Activated naive CD8-positive, alpha-beta T cell treated with anti-CD3 and anti-CD28 coated beads for 36 hours (primary cell): ENCODE measurements at places on chromosomes 1 and 21. TPM values are rescaled to one million over a fixed set of nuclear protein-coding genes. Genes with fewer than 3 reads are reported as not detected.
A peak's percentile ranks its signal among the peaks of the same experiment; 100 is the strongest.

- H3K27ac ChIP-seq, result no peak overlapping the region
- DNase-seq, result no peak
Observed at GRCh38 chr1:112070677-112071076, 81.2 kb upstream of the KCND3 start.

DNA sequence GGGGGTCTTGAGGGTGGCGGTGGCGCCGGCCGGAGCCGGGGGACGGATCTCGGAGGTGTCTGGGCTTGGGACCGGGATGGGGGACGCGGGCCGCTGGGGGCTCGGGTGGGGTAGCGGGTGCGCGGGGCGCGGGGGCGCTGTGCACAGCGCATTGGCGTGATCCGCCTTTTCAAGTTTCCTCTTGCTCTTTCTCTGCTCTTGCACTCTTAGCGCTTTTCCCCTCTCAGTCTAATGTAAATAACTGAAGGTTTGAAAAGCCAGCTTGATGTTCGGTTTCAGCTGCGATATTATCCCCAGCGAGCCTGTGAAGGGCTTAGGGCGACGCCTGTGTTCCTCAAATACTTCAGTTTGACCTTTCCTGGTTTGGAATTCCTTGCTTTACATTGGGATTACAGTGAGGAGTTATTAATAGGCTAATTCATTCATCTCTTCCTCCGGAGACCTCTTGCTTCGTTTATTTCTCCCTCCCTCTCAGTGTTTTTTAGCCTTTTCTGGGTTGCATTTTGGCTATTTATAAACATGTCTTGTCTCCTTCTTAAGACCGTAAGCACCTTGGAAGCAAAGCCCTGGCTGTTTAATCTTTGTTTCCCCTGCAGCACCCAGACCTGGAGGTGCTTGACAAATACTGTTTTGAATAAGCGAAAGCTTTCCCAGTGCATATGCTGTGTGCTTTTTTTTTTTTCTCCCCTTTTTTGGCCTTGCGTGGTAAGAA is 693 bp downstream of the RAB4A start:
- H3K27me3 ChIP-seq, result no peaks in the 10 kb centered on the region
- peaks cover 10% of the 10 kb centered on the region for H3K36me3 ChIP-seq
- H3K27ac ChIP-seq, result peak overlapping the region; percentile 79
- peaks cover 23% of the 10 kb centered on the region for H3K4me1 ChIP-seq

DNA sequence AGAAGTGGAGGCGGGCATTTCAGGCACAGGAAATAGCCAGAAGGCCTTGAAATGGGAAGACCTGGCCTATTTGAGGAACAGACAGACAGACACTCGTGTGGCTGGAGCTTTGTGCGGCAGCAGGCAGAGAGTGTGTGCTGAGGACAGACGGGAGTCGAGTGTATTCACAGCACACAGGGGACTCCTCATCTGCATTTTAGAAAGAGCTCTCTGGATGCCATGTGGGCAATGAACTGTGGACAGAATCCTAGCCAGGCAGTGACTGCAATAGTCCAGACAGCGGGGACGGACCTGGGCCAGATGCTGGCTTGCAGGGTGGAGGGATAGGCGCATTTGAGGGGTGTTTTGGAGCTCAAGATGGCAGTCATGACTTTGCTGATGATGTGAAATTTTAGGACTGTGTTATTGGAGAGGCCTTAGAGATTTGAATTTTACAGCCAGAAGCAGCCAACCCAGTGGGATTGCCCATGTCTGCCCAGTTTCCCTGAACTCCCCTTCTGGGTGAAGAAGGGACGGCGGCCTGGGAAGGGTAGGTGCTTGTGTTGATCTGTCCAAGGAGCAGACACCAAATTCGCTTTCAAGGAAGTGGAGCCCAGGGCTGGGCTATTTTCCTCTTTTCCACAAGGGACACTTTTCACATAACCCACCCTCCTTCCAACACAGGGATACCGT is 43.7 kb downstream of the CHAF1B start:
- peaks cover 18% of the 10 kb centered on the region for H3K4me1 ChIP-seq
- H3K27me3 ChIP-seq, result peaks cover 31% of the 10 kb centered on the region
- peak overlapping the region; percentile 1 for H3K4me3 ChIP-seq
- no peak for DNase-seq
- H3K27ac ChIP-seq, result peak overlapping the region; percentile 75

DNA sequence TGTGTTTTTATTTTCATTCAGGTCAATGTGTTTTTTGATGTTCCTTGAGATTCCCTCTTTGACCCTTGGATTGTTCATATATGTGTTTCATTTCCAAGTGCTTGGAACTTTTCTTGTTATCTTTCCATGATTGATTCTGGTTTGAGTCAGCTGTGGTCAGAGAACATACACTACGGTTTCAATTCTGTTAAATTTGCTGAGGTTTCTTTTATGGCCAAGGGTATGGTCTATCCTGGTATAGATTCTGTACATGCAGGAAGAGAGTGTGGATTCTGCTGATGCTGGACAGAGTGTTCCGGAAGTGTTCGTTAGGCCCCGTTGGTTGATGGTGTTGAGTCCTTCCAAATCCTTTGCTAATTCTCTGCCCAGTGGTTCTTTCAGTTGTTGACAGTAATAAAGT is 98.5 kb upstream of the COL6A1 start:
- H3K4me1 ChIP-seq, result peaks cover 53% of the 10 kb centered on the region
- H3K27ac ChIP-seq, result no peak overlapping the region
- H3K4me3 ChIP-seq, result no peak overlapping the region

- no peaks in the 10 kb centered on the region for H3K36me3 ChIP-seq
- H3K27ac ChIP-seq, result no peak overlapping the region
- no peaks in the 10 kb centered on the region for H3K27me3 ChIP-seq
- DNase-seq, result no peak
- no peaks in the 10 kb centered on the region for H3K4me1 ChIP-seq
Observed at GRCh38 chr1:71294178-71294577, 213.3 kb upstream of the ZRANB2 start.

- H3K36me3 ChIP-seq, result no peaks in the 10 kb centered on the region
- H3K27me3 ChIP-seq, result peaks cover 6% of the 10 kb centered on the region
- H3K4me1 ChIP-seq, result peaks cover 6% of the 10 kb centered on the region
- no peak for DNase-seq
Observed at GRCh38 chr1:22749919-22750684, 39.5 kb downstream of the EPHB2 start.

- no peak overlapping the region for H3K27ac ChIP-seq
- peaks cover 4% of the 10 kb centered on the region for H3K4me1 ChIP-seq
- DNase-seq, result no peak
Observed at GRCh38 chr21:16308269-16308668, 578.5 kb downstream of the USP25 start.

DNA sequence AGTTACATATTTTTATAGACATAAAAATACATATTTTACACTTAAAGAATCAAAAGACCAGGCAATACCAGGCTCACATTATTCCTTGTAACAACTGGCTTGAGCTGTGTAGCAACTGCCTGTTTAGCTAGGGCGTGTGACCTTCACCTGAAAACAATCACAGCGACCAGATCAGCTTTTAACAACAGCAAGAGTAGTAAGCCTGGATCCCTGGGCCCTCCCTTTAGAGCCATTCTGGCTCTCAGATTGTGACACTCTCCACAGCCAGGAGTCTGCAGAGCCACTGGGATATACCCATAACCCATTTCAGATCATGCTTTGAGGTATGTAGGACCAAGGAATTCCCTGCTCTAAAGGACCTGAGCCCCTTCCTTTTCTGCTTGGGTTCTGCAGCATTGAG is 29.4 kb upstream of the GNG4 start:
- H3K27ac ChIP-seq, result no peak overlapping the region
- no peak overlapping the region for H3K4me3 ChIP-seq
- DNase-seq, result no peak
- H3K27me3 ChIP-seq, result no peaks in the 10 kb centered on the region
- H3K36me3 ChIP-seq, result peaks cover 64% of the 10 kb centered on the region
- H3K4me1 ChIP-seq, result no peaks in the 10 kb centered on the region

DNA sequence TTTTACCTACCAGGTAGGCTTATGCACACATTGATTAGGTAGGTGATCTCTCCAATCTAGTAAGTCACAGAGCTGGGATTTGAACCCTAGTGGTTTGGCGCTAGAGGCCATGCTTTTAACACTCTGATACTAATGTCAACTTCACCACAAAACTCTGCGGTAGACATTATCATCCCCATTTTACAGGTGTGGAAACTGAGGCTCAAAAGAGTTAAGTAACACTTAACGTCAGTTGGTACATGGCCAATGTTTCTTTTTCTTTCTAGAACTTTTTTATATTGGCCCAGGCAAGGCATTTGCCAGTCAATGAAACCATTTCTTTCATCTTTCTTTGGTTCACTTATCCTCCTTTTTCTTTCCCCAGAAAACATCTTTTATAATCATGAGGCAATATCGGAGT is 95.9 kb upstream of the KIF26B start:
- H3K27ac ChIP-seq, result no peak overlapping the region
- no peak overlapping the region for H3K4me3 ChIP-seq
- H3K27me3 ChIP-seq, result peaks cover 3% of the 10 kb centered on the region
- no peaks in the 10 kb centered on the region for H3K4me1 ChIP-seq
- H3K36me3 ChIP-seq, result no peaks in the 10 kb centered on the region

DNA sequence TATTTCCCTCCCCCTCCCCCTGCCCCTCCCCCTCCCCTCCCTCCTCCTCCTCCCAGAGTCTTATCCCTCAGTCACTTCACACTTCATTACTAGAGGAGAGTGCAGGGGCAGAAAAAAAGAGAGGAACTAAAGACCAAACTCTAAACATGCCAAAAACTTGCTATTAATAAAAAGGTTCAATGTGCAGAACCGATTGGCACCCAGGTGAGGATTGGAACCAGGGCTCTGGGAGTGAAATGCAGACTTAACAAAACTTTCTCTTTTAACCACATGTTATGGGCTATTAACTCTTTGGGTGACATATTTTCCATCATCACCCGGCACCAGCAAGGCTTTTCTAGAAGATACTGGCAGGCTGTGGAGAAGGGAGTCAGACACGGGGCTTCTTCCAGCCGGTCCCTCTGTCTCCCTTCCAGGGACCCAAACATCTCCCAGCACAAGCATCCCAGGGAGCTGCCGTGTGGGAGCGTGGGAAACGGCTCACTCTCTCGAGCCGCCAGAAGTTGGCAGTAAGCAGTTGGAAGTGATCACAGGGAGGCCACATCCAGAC is 13.6 kb downstream of the NID1 start:
- H3K27me3 ChIP-seq, result peaks cover 19% of the 10 kb centered on the region
- H3K27ac ChIP-seq, result no peak overlapping the region
- H3K4me3 ChIP-seq, result no peak overlapping the region
- H3K36me3 ChIP-seq, result no peaks in the 10 kb centered on the region
- DNase-seq, result no peak

GRCh38 chr1:148388260-148389026 is 94.7 kb downstream of the PPIAL4G start:
- no peaks in the 10 kb centered on the region for H3K36me3 ChIP-seq
- no peaks in the 10 kb centered on the region for H3K27me3 ChIP-seq

GRCh38 chr1:228210076-228210651 is 2.3 kb downstream of the OBSCN start:
- H3K27ac ChIP-seq, result no peak overlapping the region
- no peak overlapping the region for H3K4me3 ChIP-seq
- H3K36me3 ChIP-seq, result no peaks in the 10 kb centered on the region
- no peak for DNase-seq
- H3K27me3 ChIP-seq, result peaks cover 4% of the 10 kb centered on the region

Gene BRDT
- not detected for total RNA-seq

Gene NAV1
- 1.3 TPM for total RNA-seq

Gene CFHR4
- not detected for total RNA-seq

Gene CNR2
- total RNA-seq, result 0.16 TPM
